Choroid plexus epithelial cell (primary cell): ENCODE measurements at places on chromosomes 5 and 9.
A peak's percentile ranks its signal among the peaks of the same experiment; 100 is the strongest.

GRCh38 chr5:156339139-156339841 is 12.3 kb downstream of the SGCD start:
- DNase-seq: no peak

DNA sequence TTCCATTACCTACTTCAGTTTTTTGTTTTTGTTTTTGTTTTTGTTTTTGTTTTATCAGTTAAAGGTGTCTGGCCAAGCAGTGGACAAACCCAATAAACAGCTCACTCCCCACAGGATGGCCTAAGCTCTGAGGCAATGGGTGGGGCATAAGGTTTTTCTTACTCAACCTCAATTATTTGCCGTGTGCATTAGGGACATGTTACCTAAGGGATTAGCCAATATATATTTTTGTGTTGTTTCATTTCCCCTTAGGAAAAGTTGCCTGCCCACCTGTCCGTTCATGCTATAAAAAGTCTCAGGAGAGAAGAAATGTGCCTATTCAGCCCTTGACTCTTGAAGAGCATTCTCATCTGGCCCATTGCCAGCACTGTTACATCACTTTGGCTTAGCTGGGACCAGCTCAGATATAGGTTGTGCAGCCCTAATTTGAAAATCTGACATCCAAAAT is 7.3 kb downstream of the SH3RF2 start:
- peak; percentile 74 for DNase-seq

DNA sequence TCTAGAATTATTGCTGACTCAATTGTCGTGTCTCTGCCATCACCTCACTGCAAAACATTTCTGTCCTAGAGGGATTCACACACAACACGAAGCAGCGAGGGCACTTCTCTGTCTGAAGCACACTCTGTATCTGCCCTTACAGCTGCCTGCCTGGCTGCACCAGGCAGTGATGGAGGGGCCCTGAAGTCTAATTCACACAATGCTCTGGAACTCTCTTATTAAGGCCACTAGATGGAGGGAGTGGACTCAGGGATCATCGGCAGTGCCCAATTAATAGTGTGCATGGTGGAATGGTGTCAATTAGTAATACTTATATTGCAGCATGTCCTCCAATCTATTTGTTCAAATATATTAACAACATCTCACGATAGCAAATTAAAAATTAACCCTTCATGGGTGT is 157.5 kb upstream of the MAP1B start:
- DNase-seq: no peak

GRCh38 chr9:109408759-109409462 is 88.1 kb upstream of the EPB41L4B start:
- no peak for DNase-seq

DNA sequence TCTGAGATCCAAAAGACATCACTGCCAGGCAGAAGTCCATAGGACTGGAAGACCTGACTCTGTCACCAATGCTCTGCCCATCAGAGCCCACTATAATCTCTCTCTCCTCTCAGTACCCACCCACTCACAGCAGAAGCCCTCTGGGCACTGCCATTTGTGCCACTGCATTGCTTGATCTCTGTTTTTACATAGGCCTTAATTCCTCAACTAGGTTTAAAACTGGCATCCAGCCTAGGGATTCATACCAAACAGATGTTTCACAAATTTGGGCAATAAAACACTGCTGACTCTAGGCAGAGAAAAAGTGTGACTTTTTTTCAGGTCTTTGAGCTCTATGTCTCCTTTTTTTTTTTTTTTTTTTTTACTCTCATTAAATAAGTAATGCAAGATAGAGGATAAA is 91.1 kb upstream of the RANBP3L start:
- peak; percentile 65 for DNase-seq
